RWPE1 (cell line): ENCODE measurements at places on chromosomes 1 and 21.

- no peak for DNase-seq
Measured at GRCh38 chr1:96425382-96426129, 296.0 kb upstream of the PTBP2 start.

DNA sequence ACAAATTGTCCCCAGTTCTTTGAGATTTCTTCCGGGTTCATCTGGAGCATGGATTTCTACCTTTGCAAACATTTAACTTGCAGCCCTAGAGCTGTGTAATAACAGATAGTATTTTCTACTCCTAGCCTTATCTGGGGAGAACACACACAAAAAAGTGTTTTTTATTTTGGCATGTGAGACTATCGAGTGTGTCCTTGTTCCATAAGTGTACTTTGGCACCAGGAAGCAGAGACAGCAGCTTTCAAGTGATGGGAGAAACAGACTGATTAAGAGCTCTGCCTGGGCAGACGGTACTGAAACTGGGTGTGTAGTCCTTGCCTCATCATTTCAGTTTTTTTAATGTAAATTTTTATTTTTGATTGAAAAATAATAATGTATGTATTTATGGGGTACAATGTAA, 297.4 kb downstream of the ST6GALNAC3 start:
- DNase-seq, result no peak

DNA sequence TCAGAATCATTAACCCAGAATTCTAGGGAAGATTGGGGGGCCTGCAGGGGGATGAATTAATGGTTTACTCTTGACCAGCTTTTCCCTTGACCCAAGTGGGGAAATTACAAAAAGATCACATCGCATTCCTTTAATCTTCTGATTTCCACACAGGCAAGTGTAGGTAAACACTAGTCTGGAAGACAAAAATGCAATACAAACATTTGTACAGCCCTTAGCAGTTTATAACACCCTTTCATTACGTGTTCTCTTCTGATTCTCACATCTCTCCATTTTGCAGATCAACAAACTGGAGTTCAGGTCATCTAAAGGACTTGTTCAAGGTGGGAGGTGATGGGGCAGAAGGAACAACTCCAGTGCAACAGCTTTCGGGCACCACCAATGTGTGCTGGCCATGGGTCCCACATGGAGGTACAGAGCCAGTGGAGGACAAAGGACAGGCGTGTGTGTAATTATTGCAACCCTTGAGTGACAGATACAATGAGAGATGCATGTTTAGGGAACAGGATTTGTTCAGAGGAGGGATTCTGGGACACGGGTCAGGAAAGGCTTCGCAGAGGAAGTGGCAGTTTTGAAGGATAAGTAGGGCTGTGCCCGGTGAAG, 20.4 kb downstream of the ATF3 start:
- DNase-seq, result no peak

DNA sequence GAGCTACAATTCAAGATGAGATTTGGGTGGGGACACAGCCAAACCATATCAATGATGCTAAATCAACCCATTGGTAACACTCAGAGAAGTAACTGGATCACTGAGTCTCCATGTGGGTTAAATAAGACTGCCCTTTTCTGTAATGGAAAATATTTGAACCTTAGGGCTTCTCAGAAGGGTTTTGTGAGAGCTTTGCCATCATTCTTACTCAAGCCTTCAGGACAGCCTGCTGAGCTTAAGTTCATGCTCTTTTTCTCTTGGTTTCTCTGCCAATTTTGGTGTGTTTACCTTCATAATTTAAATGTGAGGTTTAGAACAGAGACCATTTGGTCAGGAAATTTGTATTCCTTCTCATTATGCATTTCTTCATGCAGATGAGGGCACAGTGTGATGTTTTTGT, 74.7 kb downstream of the DISC1 start:
- DNase-seq, result no peak

GRCh38 chr21:15018382-15018781, 46.4 kb downstream of the NRIP1 start:
- DNase-seq, result no peak

GRCh38 chr1:57007472-57007871, 41.7 kb upstream of the C8B start:
- DNase-seq, result no peak

- no peak for DNase-seq
Measured at GRCh38 chr1:246482805-246483568, 24.1 kb downstream of the SMYD3 start.

- no peak for DNase-seq
Measured at GRCh38 chr21:31497914-31498313, 153.9 kb upstream of the TIAM1 start.

GRCh38 chr1:91617285-91617765, 116.7 kb downstream of the CDC7 start:
- DNase-seq, result no peak

DNA sequence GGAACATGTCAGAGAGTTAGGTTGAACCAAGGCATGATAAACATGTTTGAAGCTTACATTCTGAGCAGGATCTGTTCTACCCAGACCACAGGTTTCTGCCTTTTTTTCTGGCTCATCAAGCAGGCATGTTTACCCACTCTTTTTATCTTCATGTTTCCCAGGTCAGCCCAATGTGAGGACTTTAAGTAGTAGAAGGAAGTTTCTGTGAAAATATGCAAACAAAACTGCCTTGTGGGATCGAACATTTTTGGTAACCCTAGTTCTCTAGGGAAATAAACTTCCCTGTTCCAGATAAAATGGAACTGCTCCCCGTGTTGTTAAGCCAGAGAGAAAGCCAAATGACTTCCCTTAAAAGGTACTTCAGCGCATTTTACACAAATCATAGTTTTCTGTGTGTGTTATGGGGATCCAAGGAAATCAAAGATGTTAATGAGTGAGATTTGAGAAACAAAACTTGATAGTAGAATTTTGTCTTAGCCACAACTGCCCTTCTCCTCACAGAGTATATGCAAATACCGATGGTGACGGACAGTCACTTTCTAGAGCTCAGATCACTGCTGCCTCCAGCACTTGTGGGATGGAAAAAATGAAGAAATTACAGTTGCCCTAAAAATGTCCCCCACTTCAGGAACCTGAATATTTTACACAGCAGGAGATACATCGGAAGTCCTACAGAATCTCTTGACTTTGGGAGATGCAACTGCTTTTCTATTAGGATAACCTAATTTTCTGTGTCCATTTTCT, 765 bp upstream of the HIPK1 start:
- DNase-seq, result no peak

GRCh38 chr1:240956424-240956823, 344.5 kb upstream of the GREM2 start:
- DNase-seq, result no peak

GRCh38 chr1:11488966-11489625, 10.1 kb downstream of the DISP3 start:
- no peak for DNase-seq

- no peak for DNase-seq
Measured at GRCh38 chr21:38861989-38862683, 56.4 kb downstream of the ETS2 start.

DNA sequence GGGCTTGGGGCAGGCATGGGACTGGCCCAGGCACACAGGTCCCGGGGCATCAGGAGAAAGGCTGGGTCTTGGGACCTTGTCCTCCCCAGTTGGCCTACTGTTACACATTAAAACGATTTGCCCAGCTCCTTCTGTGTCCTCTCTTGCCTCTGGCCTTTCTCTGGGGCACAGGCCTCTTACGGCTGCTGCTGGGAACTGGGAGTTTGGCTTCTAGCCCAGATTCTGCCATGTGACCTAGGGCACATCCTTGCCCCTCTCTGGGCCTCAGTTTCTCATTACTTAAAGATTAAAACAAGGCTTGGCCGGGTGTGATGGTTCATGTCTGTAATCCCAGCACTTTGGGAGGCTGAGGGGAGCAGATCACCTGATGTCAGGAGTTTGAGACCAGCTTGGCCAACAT, 14.0 kb downstream of the KDF1 start:
- DNase-seq, result no peak

GRCh38 chr1:180912211-180912800, 391 bp upstream of the KIAA1614 start:
- DNase-seq, result peak; percentile 20

DNA sequence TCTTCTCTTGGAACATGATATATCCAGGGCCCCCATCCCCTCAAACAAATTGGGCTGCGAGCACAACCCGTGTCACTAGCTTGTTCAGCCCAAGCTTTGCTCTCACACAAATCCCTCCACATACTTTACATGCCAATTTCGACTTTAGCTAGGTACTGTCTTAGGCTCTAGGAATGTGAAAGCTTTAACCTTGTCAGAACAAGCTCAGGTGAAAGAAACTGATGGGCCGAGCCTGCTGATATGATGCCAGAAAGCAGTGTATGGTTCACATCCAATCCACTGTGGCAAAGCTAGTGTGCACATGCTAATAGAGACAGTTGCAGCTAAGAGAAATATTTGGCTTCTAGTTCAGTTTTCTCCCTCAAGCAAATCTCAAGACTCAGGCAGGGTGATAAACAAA, 79.5 kb downstream of the TNFSF18 start:
- peak; percentile 70 for DNase-seq

- no peak for DNase-seq
Measured at GRCh38 chr1:65388908-65389695, 31.4 kb upstream of the LEPR start.

DNA sequence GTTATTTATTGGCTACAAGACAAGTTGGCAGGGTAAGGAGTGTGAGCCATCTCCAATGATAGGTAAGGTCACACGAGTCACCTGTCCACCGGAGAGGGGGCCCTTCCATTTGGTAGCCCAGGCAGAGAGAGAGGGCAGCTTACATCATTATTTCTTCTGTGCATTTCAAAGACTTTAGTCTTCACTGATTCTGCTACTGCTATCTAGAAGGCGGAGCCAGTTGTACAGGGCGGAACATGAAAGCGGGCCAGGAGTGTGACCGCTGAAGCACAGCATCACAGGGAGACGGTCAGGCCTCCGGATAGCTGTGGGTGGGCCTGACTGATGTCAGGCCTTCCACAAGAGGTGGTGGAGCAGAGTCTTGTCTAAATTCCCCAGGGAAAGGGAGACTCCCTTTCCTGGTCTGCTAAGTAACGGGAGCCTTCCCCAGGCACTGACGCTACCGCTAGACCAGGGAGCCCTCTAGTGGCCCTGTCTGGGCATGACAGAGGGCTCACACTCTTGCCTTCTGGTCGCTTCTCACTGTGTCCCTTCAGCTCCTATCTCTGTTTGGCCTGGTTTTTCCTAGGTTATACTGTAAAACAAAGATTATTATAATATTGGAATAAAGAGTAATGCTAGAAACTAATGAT, 36.7 kb downstream of the ZNF695 start:
- no peak for DNase-seq

DNA sequence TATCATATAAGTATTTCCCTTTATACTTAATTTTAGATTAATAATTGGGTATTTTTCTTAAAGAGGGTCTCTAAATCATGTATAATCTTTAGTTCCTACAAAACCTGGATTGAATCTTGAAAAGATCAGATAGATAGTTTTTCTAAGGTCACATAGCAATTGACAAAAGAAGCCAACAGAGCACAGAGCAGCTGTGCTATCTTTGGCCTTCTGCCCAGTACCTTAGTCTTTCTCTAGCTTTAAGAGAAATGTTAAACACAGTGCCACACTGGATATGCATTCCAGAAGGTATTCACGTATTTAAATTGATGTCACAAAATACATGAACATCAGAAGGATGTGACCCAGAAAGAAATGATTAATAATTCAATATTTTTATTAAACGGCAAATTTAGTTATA, 86.8 kb downstream of the C21orf91 start:
- DNase-seq, result no peak

- DNase-seq, result no peak
Measured at GRCh38 chr1:29392036-29392435, 155.7 kb downstream of the PTPRU start.

DNA sequence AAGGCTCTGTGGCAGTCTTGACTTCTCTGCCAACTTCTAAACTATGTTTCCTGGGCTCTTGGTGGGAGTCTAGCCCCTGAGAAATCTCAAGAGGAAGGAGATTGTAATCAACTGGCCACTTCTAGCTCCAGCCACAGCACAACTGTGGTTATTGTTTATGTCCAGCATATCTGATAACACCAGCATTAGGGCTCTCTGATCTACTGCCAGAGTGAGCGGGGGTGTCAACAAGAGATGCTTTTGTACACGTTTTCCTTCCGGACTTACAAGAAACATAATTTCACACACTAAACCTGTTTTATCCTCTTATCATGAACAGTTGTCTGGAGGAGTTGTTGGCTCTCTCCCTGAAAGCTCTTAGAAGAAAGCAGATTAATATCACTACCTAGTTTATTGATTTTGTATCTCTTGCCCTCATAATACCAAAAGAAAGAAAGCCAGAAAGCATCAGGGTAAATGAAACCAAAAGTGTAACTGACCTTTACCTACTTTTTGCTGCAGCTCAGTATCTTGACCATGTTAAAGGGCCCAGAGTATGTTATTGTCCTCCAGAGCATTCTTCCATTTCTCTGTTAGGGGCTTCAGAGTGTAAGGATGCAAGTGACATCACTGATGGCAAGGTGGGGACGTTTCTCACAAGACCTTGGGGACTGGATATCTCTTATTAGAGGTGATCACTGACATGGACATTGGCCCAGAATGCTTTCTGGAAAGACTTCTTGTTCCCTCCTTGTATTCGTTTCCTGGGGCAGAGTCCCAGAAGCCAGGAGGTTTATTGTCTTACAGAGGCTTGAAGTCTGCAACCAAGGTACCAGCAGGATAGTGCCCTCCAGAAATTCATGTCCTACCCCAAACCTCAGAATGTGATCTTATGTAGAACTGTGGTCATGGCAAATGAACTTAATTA, 9.6 kb upstream of the SH2D1B start:
- DNase-seq, result no peak

DNA sequence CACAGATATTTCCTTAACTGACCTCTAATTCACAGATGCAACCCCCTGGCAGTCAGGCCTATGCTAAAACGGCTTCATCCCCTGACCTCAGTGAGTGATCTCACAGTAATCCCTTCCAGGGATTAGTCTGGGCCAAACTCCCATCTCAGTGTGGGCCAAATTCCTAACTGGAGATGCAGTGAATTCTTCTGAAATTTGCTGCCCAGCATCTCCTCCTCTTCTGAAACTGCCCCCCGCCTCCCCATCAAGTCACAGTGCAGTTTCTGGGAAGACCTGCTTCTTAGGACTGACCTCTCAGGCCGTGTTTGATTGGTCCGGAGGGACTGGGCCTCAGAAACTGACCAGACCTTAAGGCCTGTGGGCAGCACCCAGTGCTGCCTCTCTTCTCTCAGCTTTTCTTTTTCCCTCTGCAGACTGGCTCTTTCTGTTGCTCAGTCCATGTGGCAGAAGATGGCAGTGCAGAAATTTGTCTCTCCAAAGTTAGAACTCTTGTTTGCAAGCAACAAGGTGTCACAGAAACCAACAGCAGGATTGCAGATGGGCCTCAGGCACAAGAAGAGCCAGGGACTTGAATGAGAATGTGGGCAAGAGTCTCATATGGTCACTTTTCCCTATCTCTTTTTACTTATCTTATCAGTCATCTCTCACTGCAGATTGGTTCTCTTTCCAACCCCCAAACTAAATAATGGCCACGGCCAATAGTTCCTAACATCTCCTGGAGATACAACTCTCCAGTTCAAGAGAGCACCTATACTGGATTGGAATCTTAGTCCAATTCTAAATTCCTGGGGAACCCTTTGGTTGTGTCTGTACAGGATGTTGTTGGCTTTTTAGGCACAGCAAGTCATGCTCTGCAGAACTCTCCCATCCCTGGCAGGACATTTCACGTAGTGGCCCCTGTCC, 95.5 kb upstream of the RALGPS2 start:
- DNase-seq, result no peak

- DNase-seq, result no peak
Measured at GRCh38 chr1:178021950-178022349, 52.1 kb upstream of the SEC16B start.

- DNase-seq, result no peak
Measured at GRCh38 chr1:158951956-158952355, 20.6 kb downstream of the PYHIN1 start.
